AG10803 (cell line): ENCODE measurements at places on chromosomes 16 and 17.

DNA sequence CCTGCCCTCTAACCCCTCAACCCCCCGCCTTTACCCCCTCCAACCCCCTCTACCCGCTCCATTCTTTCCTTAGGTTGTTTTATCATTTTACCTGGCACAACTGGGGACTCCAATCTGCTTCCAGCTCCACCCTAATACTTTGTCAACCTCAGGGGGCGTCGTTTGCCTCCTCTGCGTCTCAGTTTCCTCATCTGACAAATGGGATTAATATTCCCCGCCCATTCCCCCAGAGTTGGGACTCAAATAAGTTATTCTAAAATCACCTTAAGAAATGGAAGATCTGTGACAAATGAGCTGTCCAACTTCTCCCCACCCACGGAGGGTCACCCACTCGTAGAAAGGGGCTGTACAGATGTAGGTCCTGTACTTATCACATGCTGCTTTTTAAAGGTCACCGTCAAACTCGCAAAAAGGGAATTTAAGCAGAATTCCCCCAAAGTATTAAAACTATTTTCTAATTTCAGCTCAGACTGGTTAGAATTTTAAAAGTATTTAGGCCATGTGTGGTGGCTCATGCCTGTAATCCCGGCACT, 40.6 kb upstream of the CPNE2 start:
- DNase-seq, result no peak

GRCh38 chr17:27293359-27293897, 486 bp upstream of the WSB1 start:
- no peak for DNase-seq

DNA sequence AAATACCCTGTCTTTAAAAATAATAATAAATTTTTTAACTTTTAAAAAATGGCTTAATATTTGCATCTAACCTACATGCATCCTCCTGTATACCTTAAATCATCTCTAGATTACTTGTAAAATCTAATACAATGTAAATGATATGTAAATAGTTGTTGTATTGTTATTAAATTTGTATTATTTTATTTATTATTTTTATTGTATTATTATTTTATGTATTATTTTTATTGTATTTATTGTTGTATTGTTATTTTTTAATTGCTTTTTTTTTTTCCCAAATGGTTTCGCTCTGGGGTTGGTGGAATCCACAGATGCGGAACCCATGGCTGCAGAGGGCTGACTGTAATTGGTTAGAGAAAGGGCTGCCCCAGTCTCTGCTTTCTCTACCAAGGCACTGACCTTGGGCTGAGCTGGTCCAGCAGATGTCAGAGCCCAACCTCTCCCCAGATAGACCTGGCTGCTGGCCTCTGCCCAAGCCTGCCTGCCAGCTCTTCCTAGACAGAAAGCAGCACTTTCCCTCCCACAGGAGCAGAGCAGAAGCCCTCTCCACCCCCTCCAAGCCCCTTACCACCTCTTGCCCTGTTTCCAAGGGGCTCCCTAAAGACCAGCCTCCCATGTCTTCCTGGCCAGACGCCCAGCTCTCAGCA, 183.8 kb downstream of the GSG1L start:
- no peak for DNase-seq

DNA sequence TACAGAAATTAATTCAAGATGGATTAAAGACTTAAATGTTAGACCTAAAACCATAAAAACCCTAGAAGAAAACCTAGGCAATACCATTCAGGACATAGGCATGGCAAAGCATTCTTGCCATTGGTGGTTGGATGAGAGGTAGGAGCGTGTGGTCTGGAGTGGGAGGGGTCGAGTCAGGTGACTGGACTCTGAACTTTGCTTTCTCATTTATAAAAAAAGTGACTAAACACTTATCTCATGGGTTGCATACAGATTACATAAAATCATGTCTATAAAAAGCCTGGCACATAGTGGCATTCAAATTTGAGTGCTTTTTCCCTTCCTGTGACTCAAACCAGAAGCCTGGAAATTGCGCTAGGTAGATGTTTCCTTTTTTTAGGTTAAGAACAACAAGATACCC, 159.7 kb upstream of the SHISA6 start:
- DNase-seq, result no peak

- no peak for DNase-seq
Measured at GRCh38 chr16:1435921-1436697, 5.2 kb downstream of the PERCC1 start.

GRCh38 chr17:78314683-78315354, 45.1 kb downstream of the SOCS3 start:
- DNase-seq, result no peak

- no peak for DNase-seq
Measured at GRCh38 chr16:74275711-74276110, 20.9 kb upstream of the PSMD7 start.

- peak; percentile 73 for DNase-seq
Measured at GRCh38 chr16:56830669-56831068, 34.3 kb upstream of the SLC12A3 start.

GRCh38 chr16:27491894-27492587, 57.7 kb downstream of the GTF3C1 start:
- no peak for DNase-seq

DNA sequence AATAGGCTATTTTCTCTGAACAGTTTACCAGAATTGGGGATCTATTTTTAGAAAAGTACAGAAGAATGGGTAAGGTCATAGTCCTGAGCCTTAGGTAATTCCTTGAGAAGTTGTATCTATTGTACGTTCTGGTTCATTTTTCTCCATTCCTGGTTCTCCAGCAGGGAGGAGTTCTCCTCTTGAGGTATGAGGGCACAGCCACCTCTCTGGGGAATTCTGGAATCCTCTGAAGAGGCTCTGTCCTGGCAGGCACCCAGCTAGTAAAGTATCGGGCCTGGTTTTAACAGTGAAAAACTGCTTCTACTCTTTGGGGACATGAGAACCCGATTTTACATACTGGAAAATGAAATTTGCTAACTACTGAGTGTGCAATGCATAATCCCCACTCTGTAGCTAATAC, 19.6 kb upstream of the PMFBP1 start:
- DNase-seq, result peak; percentile 37

DNA sequence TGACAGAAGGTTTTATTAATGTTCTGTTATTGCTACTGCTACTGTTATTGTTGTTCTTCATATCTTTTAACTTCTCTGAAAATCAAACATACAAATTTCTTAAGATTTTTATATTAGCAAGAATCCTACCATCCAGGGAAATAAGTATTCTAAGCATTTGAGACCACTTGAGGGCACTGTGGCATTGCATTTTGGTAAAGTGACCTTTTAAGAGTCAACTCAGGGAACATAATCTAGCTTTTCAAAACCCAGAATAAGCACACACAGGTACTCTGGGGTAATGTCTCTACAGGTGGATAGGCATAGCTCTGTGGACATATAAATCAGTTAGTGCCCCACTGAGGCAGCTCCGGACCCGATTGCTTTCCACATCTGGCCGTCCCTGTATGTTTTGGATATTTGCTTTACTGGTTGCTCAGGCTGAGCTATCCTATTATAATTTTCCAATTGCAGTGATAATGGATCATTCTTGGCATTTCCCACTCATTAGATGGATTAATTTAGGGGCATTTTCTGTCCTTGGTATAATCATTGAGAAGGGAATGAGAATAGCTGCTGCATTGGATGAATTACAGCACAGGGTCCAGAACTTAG, 1425.1 kb upstream of the CDH8 start:
- peak; percentile 42 for DNase-seq

DNA sequence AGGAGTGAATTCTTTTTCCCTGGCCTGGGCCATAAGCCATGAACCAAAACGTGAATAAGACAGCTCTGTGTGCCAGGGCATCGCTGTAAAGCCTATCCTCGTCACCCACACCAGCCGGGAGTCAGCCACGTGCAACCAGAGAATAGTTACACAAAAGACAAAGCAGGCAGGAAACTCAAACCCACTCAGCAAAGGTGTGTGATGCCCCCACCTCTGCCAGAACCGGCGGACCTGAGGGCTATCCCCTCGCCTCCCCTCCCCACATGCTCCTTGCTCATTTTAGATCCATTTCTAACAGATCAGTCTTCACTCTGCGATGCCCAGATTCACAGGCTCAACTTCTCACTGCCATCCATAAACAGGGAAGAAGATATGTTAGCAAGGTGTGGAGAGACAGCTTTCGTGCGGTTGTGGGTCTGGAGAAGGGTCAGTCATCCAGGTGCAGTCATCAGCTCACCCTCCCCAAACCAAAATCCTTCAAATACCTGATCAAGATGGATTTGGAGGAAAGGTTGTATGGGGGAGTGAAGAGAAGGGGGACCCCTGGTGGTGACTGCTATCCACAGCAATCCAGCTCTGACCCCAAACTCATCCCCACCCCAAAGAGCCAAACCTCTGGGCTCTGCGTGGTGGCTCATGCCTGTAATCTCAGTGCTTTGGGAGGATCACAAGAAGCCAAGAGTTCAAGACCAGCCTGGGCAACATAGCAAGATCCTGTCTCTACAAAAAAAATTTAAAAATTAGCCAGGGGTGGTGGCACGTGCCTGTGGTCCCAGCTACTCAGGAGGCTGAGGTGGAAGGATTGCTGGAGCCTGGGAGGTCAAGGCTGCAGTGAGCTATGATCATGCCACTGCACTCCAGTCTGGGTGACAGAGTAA, 219.2 kb downstream of the C16orf78 start:
- peak; percentile 4 for DNase-seq

DNA sequence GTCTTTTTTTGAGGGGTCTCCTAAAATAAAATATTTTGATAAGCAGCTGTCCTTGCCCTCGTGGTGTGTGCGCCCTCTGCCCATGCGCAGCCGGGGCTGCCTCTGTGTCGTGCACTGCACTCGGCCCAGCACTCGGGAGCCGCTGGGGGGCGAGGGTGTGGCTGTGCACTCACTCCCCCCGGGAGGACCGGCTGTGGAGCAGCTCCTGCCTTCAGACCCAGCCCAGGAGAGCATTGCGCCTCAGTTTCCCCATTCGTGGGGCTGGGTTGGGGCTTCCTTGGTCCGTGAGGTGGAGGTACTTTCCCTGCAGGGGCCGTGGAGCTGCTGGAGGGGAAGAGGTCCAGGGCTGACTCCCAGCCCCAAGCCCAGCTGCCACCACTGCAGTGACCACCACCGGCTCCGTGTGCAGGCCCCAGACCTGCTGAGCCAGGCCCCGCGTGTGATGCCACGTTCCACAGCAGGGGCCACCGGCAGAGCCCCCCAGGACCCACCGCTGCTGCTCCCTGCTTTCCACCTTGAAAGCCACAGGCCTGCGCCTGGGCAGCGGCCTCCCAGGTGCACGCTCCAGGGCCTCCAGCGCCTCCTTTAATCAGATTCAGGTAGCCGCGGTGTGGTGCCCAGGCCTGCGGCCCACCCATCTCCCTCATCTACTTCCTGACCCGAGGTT, 6.3 kb upstream of the IL17C start:
- no peak for DNase-seq

GRCh38 chr17:13827118-13827517, 225.4 kb upstream of the HS3ST3A1 start:
- no peak for DNase-seq
